ENCODE measurements at places on chromosomes 3 and 15.
A peak's percentile ranks its signal among the peaks of the same experiment; 100 is the strongest.

DNA sequence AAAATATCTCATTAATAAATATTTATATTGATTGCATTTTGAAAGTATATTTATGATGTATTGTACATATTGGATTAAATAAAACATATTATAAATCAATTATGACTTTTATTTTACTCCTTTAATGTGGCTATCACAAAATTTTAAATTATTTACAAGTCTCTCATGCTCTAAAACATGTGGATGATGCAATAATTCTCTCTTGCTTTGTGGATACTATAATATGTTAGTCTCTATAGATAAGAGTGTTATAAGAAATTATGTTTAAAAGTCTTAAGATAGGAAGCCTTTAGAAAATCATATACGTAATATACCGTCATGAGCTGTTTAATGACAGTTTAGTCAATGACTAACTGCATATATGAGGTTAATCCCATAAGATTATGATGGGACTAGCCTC is 547.4 kb upstream of the ALCAM start:
- DNase-seq: no peak

DNA sequence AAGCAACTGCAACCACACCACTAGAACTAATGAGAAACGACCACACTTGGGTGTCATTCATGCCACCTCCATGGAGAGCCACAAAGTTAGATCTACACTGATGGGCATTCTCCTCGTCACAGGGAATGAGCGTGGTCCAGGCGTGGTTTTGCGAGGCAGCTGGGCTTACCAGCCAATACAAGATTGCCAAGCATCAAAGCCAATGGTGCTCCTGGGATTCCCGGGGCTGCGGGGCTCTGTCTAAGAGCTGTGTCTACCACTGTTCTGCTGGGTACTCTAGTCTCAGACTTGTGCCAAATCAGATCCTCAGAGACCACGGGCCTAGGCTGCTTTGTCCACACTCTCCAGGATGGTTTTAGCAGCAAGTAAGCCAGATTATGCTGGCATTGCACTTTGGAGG is 43.8 kb downstream of the RAB6B start:
- DNase-seq: no peak

GRCh38 chr3:176120507-176120906 is 1076.8 kb downstream of the TBL1XR1 start:
- no peak for DNase-seq

- DNase-seq: no peak
Observed at GRCh38 chr3:113232342-113232741, 21.0 kb downstream of the BOC start.

DNA sequence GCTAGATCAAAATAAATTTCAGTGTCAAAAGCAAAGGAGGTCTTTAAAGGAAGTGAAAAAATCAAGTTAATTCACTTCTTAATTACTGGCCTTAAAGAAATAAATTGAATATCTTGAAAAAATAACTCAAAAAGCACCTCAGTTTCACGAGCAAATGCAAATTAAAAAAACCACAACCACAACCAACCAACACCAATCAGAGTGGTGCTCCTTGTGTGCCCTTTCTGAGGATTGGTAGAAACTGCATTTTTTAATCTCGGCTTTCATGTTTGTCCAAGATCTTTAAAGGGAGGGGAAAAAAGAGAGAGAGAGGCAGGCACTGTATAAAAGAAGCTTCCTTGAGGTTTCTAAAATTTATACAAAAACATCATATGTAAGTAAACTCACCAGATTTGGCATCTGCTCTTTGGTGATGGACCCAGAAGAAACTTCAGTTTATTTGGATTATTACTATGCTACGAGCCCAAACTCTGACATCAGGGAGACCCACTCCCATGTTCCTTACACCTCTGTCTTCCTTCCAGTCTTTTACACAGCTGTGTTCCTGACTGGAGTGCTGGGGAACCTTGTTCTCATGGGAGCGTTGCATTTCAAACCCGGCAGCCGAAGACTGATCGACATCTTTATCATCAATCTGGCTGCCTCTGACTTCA is at the start of gene GPR15:
Gene GPR15 (plus strand): TSS at position 357 of the 653 bp plus-strand sequence. CDS start 56 bp downstream, at position 413.
- no peak for DNase-seq

GRCh38 chr3:122004107-122004506 is 17.9 kb downstream of the ILDR1 start:
- DNase-seq: no peak

DNA sequence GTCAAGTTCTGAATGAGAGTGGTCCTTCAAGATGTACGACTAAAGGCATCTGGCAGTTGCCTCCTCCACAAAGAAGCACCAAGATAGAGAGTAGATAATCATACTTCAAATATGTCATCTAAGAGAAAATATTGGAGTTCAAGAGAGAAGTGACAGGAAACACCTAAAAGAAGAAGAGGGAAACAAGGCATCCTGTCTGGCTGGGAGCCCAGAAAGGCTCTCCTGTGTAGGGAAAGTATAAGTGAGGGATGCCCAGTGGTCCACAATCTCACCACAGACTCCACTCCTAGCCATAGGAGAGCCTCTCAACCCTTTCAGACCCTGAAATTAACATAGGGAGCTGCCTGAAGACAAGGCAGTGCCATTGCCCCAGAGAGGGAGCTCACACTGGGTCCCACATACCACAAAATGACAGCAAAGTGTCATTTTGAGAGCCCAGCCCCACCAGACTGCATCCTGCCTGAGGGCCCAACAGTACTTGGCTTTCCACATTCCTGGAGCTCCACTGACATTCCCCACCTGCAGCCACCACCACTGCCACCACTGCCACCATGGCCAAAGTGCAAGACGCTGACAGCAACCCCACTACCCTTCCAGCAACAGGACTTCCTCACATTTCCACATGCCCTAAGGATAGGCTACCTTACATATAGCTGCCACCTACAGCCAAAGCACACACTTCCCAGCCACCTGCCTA is 210.6 kb downstream of the ATP8B4 start:
- DNase-seq: no peak

GRCh38 chr3:153652076-153652475 is 469.1 kb upstream of the ARHGEF26 start:
- no peak for DNase-seq

- DNase-seq: no peak
Observed at GRCh38 chr3:67083277-67083676, 85.2 kb downstream of the KBTBD8 start.

DNA sequence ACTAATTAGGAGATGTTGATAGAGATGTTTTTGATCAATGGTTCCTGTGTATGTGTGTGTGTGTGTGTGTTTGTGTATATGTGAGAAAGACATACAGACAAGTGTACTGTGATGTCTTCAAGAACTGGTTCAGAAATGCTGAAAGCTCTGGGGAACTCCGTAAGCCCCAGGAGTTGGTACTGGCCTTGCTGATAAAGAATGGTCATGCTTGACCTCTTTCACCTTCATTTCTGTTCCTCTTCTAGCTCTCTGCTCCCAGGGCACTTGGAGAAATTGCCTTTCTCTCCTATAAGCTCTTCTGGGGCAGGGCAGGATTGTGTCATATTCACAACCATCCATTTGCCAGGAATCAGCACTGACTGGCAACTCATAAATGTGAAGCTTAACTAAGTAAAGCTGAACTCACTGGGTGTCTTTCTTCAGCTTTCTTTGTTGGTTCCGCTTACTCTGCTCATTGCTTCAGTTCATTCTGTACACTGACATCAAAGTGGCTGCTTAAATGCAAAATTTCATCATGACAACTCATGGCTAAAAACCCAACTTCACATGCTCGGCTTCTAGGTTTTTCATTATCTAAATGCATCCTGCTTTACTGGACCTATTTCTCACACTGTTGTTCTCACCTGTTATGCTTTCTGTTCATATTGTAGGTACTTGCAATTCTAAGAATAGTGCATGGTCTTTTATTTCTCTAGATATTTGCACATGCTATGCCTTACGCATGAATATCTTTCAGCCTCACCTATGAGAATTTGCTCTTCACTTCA is 162.1 kb upstream of the LYSMD4 start:
- no peak for DNase-seq

DNA sequence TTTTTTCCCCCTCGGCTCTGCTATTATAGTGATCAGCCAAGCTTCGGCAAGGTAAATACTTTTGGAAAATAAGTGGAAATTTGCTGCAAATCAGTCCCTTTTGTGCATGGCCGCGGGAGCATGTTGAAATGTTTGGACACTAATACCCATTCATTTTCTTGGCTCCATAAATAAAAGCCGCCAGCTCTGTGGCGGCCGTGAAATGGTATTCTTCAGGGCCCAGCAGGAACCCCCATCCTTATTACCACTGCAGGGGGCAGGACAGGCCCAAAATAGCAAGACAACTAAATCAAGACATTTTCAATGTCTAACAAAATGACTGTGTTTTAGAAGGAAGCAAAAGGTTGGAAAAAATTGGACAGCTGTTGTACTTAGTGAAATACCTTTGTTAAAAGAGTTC is 362.3 kb downstream of the NR2F2 start:
- DNase-seq: peak; percentile 2

DNA sequence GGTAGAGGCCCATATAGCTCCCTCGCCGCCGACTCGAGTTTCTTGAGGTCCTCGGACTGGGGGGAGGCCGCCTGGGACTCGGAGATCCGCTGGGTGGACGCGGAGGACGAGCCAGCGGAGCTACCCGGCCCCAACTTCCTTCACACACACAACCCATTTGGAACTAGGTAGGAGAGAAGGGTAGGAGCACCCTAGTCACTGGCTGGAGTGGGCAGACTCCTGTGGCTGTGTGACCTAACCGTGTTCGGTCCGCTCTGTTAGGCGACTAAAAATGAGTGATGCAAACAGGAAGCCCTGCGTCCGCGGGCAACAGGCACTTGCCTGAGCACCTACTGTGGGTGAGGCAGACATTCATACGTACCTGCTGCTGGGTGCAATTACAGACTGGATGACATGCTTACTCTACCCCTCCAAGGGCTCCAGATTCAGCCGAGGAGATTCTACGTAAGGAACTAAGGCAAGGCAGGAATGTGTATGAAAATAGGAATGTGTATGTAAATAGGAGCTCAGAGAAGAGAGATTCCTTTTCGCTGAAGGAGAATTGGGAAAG is 4.6 kb upstream of the SIN3A start:
- DNase-seq: no peak

DNA sequence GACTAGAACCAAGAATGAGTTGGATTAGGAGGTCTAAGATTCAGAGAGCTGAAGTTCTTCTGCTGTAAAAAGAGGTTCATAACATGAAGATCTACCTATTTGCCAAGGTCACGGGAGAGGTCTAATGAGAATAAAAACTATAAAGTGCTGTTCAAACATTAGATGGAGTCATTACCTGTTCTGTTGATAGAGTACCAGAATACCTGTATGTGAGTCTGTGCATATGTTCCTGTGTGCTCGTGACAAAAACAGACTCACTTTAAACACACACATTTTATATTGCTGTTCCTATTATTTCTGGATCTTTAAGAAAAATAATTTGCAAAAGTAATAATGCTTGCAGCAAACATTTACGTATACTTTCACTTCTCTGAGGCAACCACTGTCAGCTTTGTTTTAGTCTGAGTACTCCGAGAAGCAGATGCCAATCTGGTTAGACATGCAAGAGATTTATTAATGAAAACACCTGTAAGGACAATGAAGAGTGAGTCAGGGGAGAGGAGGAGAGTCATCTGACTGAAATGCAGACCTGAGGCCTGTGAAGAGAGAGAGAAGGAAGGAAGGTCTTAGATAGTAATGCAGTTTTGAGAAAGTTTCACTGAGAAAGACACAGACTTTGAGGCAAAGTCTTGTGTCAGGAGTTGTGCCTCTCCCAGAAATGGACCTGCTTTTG is 221.2 kb downstream of the SQOR start:
- no peak for DNase-seq

GRCh38 chr15:83092309-83092976 is 15.0 kb upstream of the TM6SF1 start:
- DNase-seq: peak; percentile 76

DNA sequence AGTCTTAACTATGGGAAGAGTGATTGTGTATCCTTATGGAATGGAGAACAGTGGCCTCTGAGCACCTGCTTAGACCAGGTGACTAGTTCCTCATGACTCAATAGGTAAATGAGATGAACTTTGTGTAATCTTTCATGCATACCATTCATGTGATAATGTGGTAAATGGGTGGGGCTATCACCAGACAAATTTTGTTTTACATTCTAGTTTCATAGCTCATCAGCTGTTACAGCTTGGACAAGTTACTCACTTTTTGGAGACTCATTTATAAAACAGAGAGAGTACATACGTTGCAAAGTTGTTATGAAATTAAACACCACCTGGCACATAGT is 103.7 kb upstream of the TGFBR2 start:
- no peak for DNase-seq

DNA sequence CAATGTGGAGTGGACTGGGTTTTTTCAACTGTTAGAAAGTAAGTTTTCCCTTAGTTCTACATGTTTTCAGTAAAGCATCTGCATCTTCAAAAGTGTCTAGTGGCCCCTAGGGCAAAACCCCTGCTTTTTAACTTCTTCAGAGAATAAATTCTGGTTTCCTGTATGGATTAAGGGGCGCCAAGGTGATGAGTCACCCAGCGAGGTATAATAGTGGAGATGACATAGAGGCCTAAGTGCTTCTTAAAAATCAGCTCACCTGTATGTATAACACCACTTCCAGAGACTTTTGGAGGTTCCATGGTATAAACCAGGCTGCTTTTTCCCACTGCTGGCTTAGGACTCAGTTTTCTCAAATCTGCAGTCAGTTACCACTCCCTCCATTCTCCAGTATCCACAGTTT is 68.9 kb downstream of the SYN2 start:
- DNase-seq: no peak

DNA sequence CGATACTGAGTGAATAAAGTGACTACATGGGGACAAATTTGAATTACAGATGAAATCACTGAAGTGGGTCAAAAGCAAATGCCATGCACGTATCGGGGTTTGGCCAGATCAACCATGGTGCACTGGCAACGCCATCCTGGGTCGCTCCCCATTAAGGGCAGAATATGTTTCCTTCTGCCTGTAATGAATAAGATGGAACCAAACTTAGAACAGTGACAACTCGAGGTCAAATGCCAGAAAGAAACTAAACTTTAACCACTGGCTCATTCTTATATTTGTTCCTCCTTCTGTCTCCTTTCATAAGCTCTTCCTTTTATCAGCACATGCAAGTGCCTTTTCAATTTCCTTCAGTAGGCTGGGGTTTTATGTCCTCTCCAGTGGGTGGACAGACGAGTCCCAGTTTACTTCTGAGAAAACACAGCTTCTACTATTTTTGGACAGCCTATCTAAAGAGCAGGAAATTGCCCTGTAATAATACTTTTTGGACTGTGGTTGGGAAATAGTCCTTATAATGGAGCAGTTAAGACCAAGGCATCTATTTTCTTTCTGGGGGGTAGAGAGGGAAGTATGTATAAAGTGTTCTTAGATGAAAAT is 61.4 kb downstream of the WHAMM start:
- DNase-seq: no peak

GRCh38 chr3:30686799-30687198 is 80.4 kb downstream of the TGFBR2 start:
- DNase-seq: no peak

DNA sequence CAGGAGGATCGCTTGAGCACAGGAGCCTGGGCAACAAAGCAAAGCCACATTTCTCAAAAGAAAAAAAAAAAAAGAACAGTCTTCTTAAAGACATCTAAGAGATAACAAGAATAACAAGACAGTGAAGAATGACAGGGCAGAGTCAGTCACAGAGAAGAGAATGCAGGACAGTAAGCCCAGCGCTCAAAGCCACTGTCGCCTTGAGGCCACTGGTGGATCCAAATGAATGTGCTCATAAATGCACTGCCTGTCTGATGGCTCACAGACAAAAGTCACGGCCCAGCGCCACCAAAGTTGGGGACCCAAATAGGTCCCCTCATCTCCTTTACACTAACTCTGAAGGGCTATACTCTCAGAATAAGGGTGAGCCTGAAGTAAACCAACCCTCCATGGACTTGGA is 52.3 kb downstream of the FAM174B start:
- no peak for DNase-seq

All from Ammon's horn (tissue), 1 donor.